Activated T-helper 1 cell treated with anti-CD3 and anti-CD28 coated beads, Interleukin-2, amount 50 U/mL, for 16 hours (primary cell): ENCODE measurements at places on chromosomes 5 and 9.

- peak; percentile 38 for DNase-seq
Measured at GRCh38 chr5:132427281-132428146, 58.0 kb downstream of the SLC22A5 start.

DNA sequence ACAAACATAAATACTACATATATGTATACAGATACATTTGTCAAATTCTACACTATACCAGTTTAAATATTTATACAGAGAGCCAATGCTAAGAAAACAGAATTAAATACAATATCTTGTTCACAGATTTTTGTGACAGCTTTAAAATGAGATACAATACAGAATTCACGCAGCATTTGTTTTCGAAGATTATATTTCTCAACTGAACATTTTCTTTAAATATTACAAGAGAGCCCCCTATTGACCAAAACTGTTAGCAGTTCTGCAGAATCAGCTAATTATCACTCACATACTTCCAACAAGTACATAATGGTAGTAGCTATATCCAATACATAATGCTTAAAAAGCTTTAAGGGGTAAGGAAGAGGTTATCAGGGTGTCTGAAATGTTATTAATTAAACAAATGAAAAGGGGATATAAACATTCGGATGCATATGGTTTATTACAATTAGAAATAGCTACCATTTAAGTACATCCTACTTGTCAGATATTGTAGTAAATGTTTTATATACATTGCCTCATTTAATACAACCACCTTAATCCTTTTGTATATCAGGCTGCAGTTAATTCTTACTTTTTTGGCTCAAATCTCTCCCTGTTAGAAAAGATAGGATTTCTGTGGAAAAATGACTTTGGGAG lies 31.7 kb downstream of the ZDHHC21 start:
- no peak for DNase-seq

DNA sequence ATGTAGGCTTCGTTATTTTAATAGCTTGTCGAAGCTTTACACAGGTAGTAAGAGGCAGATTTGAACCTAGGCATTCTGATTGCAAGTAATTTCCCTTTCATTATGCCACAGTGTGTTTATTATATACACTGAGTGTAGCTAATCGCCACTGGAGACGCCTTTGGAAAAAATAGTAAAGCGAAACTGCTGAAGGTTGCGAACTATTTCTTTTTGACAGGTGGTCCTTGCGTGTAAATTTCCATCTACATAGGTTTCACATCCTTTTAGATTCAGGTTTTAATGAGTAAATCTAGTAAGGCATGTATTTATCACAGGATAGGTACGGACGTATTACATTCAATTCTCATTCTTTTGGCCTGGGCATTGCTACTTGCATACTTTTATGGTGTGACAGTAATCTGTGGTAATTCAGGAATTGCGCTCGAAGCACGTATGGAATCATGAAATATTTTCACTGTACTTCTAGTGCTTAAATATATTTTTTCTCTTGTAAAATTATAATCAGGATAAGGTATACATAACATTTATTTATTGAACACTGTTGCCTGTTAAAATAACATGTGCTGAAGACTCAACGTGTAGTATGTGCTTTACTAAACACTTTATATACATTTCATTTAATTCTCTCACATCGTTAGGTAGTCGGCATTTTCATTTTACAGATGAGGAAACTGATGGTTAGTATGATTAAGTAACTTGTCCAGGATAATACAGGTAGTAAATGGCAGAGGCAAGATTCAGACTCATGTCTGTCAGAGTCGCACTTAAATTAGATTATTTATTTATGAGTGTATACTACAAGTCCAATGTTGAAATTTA lies 1.8 kb downstream of the MARCHF6 start:
- DNase-seq, result no peak

DNA sequence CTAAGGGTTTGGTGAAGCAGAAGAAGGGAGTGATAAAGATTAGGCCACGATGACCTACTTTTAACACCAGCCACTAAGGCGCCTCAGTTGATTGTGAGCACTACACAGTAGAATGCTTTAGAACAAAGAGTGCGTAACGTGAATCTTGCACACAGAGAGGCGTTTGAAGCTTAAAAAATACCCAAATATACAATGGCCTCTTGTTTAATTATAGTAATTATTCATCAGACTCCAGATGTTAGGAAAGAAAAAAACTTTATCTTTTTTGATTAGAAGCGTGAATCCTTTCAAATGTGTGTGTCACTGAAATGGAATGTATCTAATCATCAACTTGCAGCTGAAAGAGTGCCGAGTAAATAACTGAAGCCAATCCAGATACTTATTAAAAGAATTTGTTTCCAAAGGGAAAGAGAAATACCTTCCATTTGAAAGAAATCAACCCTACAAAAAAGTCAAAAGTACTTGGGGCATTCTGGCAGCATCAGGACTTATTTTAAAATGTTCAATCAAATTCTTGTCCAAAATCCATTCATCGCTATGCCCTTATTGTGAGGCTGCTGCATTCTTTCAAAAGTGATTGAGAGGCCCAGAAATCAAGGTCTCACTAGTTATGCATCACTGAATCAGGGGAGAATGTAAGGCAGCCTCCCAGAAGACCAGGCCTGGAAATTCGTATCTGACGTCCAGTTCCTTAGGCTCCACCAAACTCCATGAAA lies 337.5 kb downstream of the ZNF608 start:
- DNase-seq, result no peak

DNA sequence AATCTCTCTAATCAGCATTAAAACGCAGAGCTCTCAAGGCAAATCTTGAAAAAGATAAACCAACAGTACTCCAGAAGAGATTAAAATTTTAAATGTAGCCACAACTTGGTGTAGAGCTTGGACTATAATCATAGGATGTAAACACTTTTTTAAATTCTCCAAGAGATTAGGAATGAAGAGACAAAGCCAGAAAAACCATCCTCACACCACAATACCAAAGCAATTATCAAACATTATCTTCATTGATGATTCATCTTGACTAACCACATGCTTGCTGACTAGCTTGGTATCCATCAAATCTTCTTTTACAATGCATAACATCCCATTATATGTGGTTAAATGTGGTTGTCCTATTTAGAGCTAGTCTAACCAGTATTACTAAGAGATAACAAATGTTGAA lies 815.1 kb downstream of the TLE1 start:
- DNase-seq, result no peak

DNA sequence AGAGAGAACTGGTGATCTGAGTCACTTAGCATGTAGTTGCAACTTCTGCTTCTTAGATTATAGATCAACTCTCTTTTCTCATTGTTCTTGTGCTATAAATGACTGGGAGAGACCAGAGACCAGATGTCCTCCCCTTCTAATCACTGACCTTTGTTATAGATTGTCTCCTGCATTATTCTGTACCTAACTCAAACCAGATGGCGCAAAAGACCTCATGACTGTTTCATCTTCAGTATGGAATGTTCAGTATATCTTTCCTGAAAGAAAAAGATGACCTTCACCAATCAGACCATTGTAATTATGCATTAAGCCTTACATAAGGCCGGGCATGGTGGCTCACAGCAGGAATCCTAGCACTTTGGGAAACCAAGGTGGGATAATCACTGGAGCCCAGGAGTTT lies 30.5 kb upstream of the ADAM19 start:
- no peak for DNase-seq

GRCh38 chr9:36559036-36559695 lies 13.5 kb upstream of the MELK start:
- DNase-seq, result no peak

DNA sequence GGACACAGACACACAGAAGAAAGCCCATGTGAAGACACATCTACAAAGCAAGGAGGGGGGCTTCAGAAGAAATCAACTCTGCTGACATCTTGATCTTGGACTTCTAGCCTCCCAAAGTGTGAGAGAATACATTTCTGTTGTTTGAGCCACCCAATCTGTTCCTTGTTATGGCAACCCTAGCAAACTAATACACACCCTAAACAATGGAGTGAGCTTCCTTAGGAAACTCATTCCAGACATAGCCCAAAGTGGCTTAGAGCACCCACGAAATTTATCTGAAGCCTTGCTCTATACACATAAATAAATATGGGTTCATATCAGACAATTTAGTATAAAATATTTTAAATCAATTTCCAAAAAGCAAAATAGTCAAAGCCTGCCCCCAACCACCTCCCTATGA lies 7.6 kb upstream of the TBC1D2 start:
- no peak for DNase-seq

GRCh38 chr5:176366232-176366894 lies 1.1 kb downstream of the ARL10 start:
- DNase-seq, result no peak

DNA sequence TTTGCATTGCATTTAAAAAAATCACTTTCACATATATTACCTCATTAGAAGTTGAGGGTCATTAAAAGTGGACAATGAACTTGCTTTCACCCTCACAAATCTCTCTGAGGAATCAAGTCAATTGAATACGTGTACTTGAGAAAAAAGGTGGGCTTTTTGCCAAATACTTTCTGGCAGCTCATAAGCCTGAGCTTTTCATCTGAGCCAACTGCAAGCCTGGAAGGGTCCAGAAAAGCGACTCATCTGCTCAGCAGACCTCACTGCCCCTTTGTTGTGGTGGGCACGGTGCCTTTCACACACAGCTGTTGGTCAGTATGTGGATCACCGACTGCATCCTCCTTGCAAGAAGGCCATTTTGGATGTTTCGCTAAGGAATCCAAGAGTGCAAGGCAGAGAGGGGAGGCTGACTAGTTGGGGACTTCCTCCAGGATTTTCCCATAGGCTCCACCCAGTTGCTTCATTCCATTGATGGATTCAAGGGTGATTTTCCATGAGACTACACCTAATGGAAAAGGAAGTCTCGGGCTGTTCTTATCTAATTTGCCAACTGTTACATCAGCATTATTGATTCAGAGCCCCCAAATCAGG lies 564.7 kb downstream of the PDE4D start:
- no peak for DNase-seq

DNA sequence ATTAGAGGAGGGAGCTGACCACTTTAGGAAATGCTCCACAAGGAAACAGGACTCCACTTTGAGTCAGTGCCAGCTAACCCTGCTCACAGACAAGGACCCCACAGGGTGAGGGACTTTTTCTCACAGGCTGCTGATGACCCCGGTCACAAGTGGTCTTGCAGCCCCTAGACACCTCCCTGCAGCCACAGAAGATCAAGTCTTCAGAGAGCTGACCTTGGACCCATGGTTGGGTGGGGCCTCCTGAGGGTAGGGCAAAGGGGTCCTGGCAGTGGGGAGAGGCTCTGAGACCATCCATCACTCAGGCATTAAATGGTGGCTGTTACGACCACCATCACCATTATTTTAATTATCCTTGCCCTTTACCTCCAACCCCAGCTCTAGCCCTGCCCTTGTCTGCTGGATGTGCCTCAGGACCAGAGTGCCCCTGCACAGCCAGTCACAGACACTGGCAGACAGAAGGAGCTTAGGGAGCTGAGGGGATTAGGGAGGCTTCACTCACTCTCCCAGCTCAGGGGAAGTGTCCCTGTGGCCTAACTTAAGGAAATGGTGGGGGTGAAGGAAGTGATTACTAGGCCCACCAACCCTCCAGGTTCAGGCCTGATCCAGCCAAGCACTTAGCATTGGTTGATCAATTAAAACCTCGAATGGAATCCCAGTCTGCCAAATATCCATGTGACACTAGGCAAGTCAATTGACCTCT lies 1.6 kb downstream of the ACSL6 start:
- no peak for DNase-seq

DNA sequence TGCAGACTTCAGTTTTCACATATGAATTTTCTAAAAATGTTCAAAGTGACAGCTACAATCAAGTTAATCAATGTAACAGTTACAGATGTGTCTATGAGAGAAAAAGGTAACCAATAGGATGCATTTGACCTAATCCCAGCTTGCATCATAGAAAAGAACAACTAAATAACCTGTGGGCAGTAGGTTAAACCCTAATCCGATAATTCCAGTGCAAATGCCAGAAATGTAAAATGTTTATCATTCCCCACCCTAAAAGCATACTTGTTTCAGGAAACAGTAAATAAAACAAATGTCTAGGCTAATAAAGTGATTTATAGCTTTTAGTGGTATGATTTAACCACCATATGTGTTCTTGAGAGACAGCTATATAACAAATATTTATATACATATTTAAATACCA lies 592.6 kb downstream of the PRELID2 start:
- DNase-seq, result no peak

GRCh38 chr5:179121667-179122111 lies 61.5 kb downstream of the ZNF354C start:
- DNase-seq, result no peak

GRCh38 chr9:105238302-105238701 lies 6.1 kb upstream of the SLC44A1 start:
- no peak for DNase-seq

GRCh38 chr5:131491749-131492148 lies 143.3 kb downstream of the RAPGEF6 start:
- no peak for DNase-seq

DNA sequence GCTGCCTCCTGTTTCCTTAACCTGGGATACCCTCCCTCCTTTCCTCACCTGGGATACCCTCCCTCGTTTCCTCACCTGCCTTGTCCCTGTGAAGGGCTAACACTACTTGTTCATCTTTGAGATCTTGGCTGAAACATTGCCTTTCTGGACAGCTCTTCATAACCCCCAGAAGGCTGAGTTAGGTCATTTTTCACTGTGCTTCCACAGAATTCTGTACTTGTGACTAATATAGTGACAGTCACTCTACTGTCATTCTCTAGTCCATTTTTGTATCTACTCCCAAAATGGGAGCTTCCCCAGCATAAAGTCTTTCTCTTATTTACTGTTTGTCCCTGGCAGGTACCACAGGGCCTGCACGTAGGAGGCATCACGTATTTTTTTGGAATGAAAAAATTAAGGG lies 21.5 kb upstream of the DAB2 start:
- no peak for DNase-seq

GRCh38 chr5:4182144-4182543 lies 586.5 kb downstream of the IRX1 start:
- no peak for DNase-seq

- no peak for DNase-seq
Measured at GRCh38 chr9:9341203-9341602, 1271.6 kb downstream of the PTPRD start.

DNA sequence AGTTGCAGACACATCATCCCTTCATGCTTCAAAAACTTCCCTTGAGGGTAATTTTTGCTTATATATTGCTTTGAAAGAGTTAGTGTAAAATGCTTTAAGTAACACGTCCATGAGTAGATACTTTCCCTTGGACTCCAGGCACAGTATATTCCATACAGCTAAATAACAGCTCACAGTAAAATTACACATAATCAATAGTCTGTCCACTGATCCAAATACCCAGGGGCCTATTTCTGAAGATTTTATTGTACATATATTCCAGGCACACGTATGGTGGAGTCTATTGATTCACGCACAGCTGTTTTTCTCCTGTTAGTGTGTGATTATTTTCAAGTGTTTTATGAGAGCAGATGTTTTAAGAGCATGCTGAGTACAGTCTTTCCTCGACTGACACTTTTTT lies 223.7 kb upstream of the GRAMD2B start:
- DNase-seq, result no peak
